ENCODE measurements at places on chromosomes 5 and 9.

GRCh38 chr9:94758880-94759279 is 32.4 kb downstream of the AOPEP start:
- DNase-seq, result peak; percentile 65

- DNase-seq, result no peak
These were observed 39.2 kb upstream of the PDE8B start for GRCh38 chr5:77171141-77171910.

DNA sequence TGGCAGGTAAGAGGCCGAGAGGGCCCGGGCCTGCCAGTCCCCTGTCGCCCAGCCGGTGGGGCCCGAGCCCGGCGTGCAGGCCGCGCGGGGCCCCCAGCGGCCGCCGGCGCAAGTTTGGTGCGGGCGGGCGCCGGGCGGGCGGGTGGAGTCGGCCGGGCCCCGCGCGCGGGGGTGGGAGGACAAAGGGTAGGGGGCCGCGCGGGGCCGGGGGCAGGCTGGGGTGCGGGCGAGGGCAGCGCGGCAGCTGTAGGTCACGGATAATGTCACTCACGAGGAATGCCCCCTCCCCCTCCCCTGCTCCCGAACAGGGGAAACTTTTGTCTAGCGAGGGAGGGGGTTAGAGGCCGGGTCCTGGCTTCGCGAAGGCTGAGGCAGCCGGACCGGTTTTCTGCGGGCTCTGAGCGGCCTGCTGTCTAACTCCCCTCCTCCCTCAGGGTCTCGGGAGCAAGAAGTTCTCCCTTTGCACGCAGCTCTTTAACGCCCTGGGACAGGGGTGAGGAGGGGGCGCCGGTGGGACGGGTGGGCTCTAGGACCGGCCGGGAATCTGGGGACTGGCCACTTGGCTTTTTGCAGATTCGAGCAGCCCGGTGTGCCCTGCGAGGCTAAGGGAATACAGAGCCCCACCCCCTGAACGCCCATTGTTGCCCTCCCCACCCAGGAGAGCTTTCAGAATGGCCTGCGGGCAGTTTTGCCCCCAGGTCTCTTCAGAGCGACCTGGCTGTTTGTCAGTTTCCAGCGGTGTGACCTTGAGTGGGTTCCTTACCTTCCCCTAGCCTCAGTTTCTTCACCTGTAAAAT is 21.3 kb upstream of the NDST1 start:
- DNase-seq, result peak; percentile 18

- no peak for DNase-seq
These were observed 997.5 kb downstream of the TLE4 start for GRCh38 chr9:80569236-80569635.

GRCh38 chr9:21974722-21975409 is 19.3 kb downstream of the CDKN2A start:
- DNase-seq, result peak; percentile 79

GRCh38 chr5:68381909-68382308 is 166.4 kb downstream of the PIK3R1 start:
- DNase-seq, result no peak

DNA sequence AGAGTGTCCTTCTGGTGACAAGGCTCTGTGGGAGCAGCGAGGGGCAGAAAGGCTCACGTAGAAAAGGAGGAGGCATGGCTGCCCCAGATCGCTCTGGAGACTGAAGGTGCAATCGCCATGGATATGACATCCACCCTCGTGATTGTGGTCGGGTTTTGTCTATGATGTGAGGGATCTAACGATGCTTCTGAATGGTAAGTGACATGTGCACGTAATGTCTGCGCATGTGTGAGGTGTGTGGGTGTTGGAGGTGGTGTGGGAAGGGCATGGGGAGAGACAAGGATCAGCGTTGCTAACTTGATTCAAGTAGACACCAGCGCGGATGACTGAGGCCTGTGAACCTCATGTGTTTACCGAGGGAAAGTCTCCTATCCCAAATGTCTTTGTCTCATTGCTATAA is 20.2 kb downstream of the IRX1 start:
- DNase-seq, result no peak

DNA sequence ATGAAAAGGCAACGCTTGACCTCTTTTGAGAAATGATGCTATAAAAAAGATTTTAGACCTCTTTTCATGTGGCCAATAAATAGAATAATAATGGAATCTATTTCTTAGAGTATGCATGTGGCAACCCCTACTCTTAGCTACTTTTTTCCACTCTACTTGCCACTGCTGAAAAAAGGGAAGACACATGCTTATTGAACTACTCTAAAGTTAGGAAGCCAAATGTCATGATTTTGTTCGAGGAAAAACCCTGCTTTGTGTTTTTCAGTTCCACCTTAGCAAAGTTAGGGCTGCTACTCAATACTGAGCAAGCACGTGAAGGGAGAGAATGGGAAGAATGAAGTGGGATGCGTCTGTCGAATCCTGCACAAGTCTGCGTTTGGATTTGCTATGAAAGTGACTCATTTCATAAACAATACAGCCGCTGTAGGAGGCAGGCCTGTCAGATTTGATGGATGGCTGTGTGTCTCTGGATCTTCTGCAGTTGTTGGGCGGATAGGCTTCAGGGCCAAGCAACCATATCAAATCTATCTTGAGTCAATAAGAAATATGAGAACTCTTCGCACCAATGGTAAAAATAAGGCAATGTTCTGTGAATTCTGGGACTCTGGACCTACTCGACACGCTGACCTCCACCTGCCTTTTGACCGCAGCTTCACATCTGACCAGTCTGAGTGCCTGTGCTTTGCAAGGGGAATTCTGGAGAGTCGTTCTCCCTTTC is 333.6 kb downstream of the PIK3R1 start:
- DNase-seq, result no peak

GRCh38 chr5:153594785-153595184 is 104.3 kb downstream of the GRIA1 start:
- no peak for DNase-seq

GRCh38 chr5:132065351-132065937 is 5.0 kb downstream of the IL3 start:
- peak; percentile 7 for DNase-seq

GRCh38 chr9:2453106-2453505 is 168.5 kb upstream of the VLDLR start:
- no peak for DNase-seq

GRCh38 chr5:69189162-69190086 is at the start of gene CENPH:
TSS of gene CENPH (plus strand) at chr5:69189583. CDS start at chr5:69189635, 52 bp downstream.
- peak; percentile 90 for DNase-seq

GRCh38 chr9:93673839-93674334 is 97.5 kb downstream of the PHF2 start:
- DNase-seq, result no peak

GRCh38 chr5:153130296-153130695 is 360.2 kb upstream of the GRIA1 start:
- no peak for DNase-seq

DNA sequence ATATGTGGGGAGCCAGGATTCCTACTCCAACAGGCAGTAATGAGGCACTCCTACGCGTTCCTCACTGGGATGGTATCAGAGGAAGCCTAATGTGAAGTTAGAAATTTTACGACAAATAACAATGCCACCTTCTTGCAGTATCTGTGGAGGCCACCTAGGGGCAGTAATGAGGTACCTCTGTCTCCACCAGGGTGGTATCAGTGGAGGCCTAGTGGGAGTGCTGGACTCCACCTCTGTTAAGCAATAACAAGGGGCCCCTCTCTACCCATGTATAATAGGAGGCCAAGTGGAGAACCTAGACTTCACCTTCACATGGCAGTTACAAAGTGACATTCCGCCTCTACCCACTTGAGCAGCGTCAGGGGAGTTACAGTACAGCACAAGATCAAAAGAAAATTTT is 147.9 kb downstream of the PLPPR1 start:
- no peak for DNase-seq

DNA sequence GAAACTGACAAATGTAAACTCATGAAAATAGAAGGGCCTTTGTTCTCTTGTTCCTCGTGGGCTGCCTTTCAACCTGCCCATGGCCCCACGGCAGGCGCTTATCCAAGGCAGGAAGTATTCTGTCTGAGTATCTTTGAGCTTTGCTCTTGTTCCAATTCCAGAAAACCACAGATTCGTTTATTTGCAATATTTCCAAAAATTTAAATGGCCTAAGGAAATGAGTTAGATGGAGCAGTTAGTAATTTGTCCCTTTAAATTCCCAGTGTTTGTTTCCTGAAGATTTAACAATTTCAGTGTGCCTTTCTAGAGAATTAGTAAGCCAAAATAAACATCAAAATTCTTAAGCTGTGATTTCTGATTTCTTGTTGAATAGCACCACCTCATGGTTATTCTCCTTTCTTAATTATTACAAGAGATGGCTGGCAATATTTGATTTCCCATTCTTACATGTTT is 299.4 kb upstream of the RASA1 start:
- DNase-seq, result no peak

- no peak for DNase-seq
These were observed 64.8 kb downstream of the HMCN2 start for GRCh38 chr9:130330202-130330862.

DNA sequence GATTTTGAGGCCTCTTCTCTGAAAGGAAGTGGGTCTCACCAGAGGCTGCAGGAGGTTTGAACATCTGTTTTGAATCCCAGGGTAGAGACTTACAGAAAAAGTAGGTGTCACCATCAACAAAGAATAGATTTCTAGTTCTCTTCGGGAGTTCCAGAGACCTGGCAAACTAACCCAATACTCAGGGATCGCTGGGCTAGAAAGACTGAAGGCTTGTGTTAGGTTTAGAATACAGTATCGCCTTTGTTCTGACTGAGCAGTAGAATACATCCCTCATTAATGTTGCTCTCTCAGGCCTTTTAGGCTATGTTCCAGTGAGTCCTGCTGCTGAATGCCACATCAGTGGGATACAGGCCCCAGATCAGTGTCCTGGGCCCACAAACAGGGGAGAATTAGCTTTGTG is 27.2 kb downstream of the RUSC2 start:
- no peak for DNase-seq

DNA sequence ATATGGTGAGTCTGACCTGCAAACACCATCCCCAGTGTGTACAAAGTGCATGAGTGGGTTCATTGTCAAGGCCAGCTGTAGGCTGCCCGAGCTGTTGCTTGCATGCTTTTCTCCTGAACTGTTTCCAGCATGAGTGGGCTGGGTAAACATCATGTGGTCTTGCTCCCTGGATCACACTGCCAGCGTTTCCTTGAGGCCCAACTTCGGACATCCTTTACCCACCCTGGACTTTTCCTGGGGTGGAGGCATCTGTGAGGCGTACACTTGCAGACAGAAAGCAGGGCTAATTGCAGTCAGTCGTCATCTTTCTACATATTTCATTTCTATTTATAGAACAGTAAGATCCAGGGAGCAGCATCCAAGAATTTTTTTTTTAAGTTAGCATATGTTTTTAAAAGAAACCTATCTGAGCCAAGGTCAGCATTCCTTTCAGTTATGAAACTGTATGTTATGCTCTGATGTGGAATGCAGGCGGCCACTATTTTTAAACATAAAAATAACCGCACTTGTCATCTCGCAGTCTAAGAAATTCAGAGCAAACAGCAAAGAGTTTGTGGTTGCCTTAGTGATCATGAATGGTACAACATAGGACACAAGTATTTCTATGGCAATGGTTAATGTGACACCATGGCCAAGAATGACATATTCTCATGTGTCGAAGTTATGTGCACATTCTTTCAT is 106.5 kb upstream of the DMRT1 start:
- DNase-seq, result no peak
